Activated CD4-positive, alpha-beta T cell treated with anti-CD3 and anti-CD28 coated beads, Interleukin-10, Interleukin-2, amounts not matched to agents 100 ng/mL and 50 ng/mL, durations not matched to agents 16 hours and 8 hours (primary cell): ENCODE measurements at places on chromosomes 11 and 22.
A peak's percentile ranks its signal among the peaks of the same experiment; 100 is the strongest.

DNA sequence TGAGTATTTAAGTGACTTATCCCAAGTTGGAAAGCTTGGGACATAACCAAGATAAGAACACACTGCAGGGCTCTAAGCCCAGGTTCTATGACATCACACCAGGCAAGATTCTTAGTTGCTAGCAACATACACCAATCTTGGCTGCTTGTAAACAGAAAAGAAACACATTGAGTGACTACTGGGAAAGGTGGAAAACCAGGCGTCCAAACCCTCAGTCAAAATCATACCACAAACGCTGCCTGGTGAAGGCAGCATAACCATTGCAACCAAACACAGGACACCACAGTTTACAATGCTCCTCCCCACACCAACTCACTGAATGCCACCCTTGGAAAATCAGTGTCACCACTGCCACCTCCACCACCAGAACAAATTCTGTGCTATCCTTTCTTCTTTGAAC, 379.9 kb downstream of the TTC28 start:
- DNase-seq = peak; percentile 11

DNA sequence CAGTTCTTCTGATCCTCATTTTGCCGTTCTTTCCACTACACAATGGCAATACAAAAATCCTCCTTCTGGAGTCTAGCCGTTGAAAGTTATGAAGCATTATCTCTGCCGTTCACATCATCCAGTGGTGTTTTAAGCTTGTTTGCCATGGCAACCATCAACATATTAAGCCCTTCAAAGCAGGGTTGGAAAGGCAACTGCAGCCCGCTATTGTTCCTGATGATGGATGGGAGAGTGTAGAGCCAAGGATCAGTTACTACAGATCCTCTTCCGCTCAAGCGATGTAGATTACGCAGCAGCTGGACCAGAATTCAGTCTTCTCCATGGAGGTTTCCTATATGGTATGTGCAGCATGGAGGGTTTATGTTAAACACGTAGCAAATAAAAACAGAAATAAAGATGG, 352.7 kb downstream of the NTM start:
- no peak for DNase-seq

- no peak for DNase-seq
These were observed 166.0 kb downstream of the TENM4 start for GRCh38 chr11:79274636-79275331.

DNA sequence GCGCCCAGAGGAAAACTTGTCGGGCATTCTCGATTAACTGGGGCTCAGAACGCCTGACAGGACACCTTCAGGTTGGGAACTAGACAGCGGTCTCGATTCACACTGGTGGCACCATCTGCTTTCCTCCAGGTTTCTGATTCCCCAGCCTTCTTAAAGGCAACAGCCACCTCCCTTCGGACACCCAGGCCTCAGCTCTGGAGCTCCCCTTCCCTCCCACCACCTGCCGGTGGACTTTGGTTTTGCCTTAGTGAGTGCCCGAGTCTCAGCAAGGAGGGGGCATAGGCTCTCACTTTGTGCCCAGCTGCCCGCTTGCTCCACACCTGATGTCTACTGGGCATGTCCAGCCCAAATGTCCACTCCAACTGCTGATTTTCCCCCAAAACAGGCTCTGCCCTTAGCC, 110.4 kb upstream of the PARVA start:
- DNase-seq = no peak

DNA sequence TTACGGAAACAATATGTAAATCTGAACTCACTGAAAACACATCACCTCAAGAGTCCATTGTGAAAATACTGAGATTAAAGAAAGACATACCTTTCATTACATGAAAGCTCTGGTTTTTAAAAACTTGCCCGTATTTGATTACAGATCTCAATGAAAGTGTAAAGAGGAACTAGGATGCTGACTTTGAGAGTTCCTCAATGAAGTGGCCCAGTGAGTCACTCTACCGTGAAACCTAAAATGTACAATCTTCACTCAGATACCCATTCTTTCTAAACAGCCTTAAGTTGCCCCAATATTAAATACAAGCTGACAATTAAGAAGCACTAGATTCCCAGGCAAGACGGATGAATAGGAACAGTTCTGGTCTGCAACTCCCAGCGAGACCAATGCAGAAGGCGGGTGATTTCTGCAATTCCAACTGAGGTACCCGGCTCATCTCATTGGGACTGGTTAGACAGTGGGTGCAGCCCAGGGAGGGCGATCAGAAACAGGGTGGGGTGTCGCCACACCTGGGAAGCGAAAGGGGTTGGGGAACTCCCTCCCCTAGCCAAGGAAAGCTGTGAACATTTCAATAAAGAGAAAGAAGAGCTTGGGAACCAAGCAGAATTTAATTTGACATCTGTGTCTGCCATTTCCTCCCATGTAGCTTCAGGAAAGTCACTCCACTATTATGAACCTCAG, 33.8 kb upstream of the OR9G4 start:
- no peak for DNase-seq

GRCh38 chr11:32053151-32053888, 37.6 kb upstream of the RCN1 start:
- DNase-seq = no peak

DNA sequence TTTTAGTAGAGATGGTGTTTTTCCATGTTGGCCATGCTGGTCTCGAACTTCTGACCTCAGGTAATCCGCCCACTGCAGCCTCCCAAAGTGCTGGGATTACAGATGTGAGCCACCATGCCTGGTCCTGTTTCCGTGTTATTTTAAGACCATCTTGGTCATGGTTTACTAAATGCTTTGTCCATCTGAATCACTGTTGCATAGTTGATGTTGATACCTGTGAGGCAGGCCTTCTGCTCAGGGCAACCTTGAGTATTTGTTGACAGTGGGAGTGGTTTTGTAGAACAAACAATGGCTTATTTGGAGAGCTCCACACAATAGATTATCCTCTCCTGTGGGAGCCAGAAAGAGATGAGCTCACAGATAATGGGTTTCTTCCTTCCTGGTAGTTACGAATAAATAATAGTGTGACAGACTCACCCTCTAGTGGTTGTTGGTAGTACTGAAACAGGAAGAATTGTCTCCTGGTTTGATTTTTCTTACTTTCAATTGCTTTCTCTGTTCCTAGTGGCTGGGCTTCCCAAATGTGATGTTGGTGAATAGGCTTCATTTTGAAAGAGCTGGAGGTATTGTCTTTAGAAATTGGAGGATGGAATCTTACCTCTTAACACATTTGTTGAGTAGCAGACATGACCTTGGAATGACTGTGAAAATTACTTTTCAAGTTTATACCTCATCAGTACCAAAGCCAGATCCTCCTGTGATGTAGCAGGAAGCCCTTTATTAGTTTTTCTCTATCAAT, 39.0 kb downstream of the CTNND1 start:
- DNase-seq = peak; percentile 72

GRCh38 chr11:130945896-130946295, 29.6 kb upstream of the SNX19 start:
- DNase-seq = no peak

DNA sequence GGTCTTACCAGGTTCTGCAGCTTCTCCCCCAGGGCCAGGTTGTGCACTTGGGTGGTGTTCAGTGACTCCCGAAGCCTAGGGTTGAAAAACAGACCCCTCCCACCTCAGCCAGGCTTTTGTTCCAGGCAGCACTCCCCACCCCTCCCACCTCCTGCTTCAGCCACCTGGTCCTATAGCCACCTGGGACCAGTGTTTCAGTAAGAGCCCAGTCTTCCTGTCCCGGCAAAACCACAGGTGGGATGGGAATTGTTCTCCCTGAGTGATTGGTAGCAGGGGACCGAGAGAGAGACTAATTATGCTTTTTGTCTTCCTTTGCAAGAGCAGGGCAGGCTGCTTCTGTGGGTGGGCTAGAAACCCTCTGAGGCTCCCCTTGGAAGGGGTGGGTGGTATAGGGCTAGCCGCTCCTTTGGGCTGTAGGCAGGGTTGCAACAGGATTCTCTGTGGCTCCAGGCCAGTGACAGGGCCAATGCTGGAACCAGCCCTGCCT, 8.5 kb upstream of the NAALADL1 start:
- no peak for DNase-seq

- DNase-seq = no peak
These were observed 4.3 kb upstream of the SH3BP1 start for GRCh38 chr22:37635157-37635556.

- DNase-seq = no peak
These were observed 1.0 kb upstream of the PANX1 start for GRCh38 chr11:94127638-94128037.

DNA sequence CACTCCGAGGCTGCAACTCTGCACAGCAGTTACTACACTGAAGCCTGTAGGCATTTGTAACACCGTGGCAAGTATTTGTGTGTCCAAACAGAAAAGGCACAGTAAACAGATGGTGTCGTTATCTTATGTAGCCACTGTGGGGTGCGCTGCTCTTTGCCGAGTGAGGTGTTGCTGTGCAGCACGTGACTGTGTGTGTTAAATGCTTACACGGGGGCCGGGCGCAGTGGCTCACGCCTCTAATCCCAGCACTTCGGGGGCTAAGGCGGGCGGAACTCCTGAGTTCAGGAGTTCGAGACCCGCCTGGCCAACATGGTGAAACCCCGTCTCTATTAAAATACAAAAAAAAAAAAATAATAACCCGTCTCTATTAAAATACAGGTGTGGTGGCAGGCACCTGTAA, 11.5 kb downstream of the ZBED4 start:
- no peak for DNase-seq

DNA sequence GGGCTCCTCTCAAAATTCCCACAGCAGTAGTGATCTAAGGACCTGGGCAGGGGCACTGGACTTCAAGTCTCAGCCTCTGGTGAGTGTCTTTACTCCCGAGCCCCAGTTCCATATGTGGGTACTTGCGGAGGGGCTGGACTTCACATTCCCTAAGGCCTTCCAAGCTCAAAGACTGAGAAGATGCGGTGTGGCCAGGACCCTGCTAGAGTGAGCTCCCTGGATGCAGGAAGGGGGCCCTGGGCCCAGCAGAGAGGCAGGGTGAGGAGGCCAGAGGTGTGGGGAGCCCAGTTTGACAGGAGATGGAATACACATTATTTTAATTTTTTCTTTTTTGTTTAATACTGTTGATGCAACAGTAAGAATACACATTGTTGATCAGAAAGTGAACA, 83.7 kb downstream of the IGLL1 start:
- DNase-seq = no peak

- no peak for DNase-seq
These were observed 346 bp downstream of the PPFIBP2 start for GRCh38 chr11:7514099-7514591.

DNA sequence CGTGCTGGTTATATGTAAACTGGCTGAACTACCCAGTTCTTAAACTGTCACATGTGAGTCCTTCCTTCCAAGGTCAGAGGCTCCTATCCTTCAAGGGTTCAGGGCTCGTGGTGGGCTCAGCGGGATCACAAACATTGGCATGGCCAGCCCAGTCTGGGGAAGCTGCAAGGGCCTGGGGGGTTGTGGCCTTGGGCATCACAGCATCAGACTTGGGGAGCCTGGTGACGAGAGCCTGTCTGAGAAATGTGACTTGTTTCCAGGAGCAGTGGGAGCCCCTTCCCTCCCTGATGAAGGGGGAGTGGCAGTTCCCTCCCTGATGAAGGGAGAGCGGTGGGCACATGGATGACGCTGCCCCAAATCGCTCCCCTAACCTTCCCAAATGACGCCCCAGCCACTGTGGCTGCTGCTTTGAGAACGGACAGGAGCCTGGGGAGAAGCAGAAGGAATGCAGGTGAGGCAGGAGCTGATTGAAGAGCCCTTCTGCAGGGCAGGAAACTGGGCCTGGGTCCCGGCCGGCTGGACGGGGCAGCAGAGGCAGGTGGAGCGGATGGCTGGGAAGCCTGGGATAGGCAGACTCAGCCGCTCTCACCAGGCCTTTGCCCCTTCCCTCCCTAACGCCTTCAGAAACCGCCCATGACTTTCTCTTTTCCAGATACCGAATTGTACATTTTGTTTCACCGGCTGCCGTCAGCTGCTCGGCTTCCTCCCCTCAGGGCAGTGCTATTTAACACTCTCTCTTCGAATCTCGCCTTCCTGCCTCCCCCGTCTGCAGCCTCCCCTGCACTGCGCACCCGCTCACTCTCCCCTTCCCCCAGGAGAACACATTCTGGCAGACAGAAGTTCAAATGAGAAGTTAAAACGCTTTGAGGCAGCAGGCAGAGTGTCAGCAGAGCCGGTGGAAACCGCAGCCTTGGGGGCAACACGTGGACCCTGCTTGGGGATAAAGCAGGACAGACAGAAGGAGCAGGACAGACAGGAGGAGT, 1486.7 kb downstream of the BRD1 start:
- no peak for DNase-seq

DNA sequence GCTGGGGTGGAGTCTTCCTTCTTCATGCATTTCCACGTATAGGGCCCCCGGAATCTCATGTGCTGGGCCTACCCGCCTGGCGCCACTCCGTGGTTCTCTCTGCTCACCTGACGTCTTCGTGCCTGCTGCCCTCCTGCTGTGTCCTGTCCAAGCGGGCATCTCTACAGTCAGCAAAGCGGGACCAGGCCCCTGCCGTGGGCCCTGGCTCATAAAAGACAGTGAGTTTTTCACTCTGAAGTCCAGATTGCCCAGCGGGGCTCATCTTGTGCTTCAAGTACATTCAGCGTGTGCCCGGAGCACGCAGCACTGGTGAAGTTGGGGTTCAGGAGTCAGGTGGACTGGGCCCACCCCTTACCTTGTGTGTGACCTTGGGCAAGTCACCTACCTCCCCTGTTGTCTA, 17.4 kb downstream of the C11orf24 start:
- DNase-seq = no peak

DNA sequence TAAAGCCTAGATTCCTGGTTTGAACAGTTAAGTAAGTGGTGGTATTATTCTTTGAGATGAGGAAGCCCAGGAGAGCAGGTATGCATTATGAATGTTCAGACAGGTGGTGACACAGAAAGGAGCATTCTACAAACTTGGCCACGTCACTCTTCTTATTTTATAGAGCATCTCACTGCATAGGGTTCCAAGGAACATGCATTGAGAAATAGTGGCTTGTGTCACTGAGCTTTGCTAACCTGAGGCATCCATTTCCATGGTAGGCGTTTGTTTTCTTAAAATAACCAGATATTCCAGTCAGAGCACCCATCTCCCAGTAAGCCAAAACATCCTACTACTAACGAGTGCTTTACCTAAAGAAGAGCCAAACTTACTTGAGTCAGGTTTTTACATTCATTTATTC, 169.7 kb downstream of the NAV2 start:
- no peak for DNase-seq

DNA sequence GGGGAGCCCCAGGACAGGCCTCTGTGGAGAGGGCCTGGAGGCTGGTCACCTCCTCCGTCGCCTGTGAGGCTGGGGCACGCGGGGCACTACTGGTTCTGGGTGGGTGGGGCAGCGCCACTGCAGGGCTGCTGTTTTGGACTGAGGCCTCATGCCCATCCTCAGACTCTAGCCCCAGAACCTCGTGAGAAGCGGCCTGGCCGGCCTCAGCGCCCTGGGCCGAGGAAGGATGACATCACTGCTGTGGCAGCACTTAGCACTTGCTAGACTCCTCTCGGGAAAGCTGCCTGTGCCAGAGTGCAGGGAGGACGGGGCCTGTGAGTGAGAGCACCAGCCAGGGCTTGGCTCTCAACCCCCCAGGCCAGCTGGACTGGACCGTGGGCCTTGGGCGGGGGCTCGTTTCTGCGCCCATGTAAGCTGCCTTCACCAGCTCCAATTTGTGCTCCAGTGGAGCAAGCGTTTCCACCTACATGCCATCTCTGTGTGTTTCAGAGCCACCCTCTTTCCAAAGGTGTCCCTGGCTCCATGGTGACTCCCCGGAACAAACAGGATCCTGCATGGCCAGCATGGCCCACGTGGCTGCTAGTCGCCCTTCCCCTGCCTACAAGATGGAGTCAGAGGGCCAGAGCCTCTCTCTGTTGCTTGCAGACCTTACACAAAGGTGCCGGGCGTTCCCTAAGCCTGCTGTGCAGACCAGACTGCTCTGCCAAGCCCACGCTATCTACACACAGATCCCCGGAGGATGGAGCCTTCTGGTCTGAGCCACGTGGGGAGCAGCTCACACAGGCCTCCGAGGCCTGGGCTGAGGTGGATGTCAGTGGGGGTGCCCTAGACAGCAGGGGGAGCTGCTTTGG, 102.9 kb downstream of the CTTN start:
- no peak for DNase-seq
